ENCODE measurements at places on chromosomes 2 and 18.

- H3K36me3 ChIP-seq: no peaks in the 10 kb centered on the region
- no peak overlapping the region for H3K27ac ChIP-seq
- H3K4me1 ChIP-seq: no peaks in the 10 kb centered on the region
- no peak overlapping the region for H3K4me3 ChIP-seq
- DNase-seq: no peak
Measured at GRCh38 chr18:61528961-61529360, 195.7 kb downstream of the CDH20 start.

- no peak for DNase-seq
- no peak overlapping the region for H3K27ac ChIP-seq
- no peaks in the 10 kb centered on the region for H3K36me3 ChIP-seq
Measured at GRCh38 chr2:94999431-94999883, 26.1 kb upstream of the MAL start.

- peak overlapping the region; percentile 93 for H3K27ac ChIP-seq
- no peaks in the 10 kb centered on the region for H3K27me3 ChIP-seq
- peaks cover 52% of the 10 kb centered on the region for H3K4me1 ChIP-seq
- H3K36me3 ChIP-seq: peaks cover 2% of the 10 kb centered on the region
- no peak for DNase-seq
Measured at GRCh38 chr2:64643838-64644457, 9.8 kb downstream of the SERTAD2 start.

DNA sequence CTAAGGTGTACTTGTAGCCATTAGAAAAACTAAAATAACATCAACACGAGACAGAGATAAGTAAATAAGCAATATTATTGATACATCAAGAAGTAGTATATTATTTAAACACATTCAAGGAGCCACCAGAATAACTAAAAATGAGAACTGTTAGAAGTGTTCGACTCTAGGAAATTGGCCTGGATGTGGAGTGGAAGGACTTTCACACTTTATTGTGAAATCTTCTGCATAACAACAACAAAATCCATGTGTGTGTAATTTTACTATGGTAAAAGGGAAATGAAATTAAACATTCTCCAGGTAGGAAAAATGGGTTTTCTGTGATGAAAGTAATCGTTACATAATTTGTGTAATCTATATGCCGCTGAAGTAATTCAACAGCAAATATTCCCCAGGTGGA lies 96.3 kb upstream of the RNF152 start:
- no peak for DNase-seq
- peaks cover 8% of the 10 kb centered on the region for H3K27me3 ChIP-seq
- H3K36me3 ChIP-seq: no peaks in the 10 kb centered on the region

- no peaks in the 10 kb centered on the region for H3K27me3 ChIP-seq
- no peaks in the 10 kb centered on the region for H3K36me3 ChIP-seq
- no peak overlapping the region for H3K27ac ChIP-seq
Measured at GRCh38 chr2:231364961-231365810, 30.3 kb upstream of the B3GNT7 start.

DNA sequence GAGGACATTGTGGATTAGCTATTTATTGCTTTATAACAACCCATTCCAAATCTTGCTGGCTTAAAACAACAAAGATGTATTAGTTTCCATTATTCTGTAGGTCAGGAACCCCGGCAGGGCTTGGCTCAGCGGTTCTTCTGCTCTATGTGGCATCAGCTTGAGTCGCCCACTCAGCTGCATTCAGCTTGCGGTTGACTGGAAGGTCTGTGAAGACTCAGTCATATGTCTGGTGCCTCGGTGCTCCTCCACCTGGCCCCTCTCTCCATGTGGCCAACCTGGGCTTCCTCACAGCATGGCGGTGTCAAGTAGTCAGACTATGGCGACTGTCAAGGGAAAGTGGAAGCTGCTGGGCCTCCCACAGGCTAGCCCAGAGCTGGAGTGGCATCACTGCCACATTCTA lies 48.6 kb downstream of the EMILIN2 start:
- no peaks in the 10 kb centered on the region for H3K4me1 ChIP-seq
- peaks cover 16% of the 10 kb centered on the region for H3K36me3 ChIP-seq
- no peak overlapping the region for H3K27ac ChIP-seq
- H3K27me3 ChIP-seq: no peaks in the 10 kb centered on the region

- no peak for DNase-seq
- no peaks in the 10 kb centered on the region for H3K27me3 ChIP-seq
- no peak overlapping the region for H3K4me3 ChIP-seq
- H3K4me1 ChIP-seq: no peaks in the 10 kb centered on the region
Measured at GRCh38 chr2:43269706-43270105, 43.3 kb upstream of the ZFP36L2 start.

DNA sequence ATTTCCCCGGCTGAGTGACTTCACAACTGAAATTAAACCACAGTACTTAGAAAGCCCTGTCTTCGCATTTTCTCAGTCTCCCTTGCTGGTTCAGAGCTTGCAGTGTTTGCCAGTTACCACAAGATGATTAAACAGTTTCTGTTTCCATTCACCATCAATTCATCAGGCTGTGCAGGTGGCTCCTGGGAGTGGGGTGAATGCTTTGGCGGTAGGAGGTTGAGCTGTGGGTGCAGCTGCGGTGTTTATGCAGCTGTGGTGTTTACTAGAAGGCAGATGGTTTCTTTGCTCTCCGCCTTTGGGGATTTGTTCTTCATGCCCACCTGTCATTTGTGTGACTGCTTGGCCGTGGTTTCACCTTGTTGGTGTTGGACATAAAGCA lies 16.1 kb downstream of the ACOXL start:
- H3K27ac ChIP-seq: no peak overlapping the region
- peaks cover 29% of the 10 kb centered on the region for H3K27me3 ChIP-seq
- no peaks in the 10 kb centered on the region for H3K36me3 ChIP-seq
- H3K4me3 ChIP-seq: no peak overlapping the region

GRCh38 chr18:9779630-9780029 lies 71.5 kb downstream of the RAB31 start:
- DNase-seq: no peak
- peaks cover 17% of the 10 kb centered on the region for H3K36me3 ChIP-seq
- H3K27ac ChIP-seq: no peak overlapping the region
- H3K4me3 ChIP-seq: no peak overlapping the region

- H3K4me3 ChIP-seq: no peak overlapping the region
- H3K27ac ChIP-seq: no peak overlapping the region
- no peaks in the 10 kb centered on the region for H3K4me1 ChIP-seq
- H3K36me3 ChIP-seq: no peaks in the 10 kb centered on the region
- DNase-seq: no peak
Measured at GRCh38 chr2:137969418-137969765, 5.1 kb downstream of the HNMT start.

GRCh38 chr18:54532222-54532621 lies 58.8 kb upstream of the DYNAP start:
- H3K4me1 ChIP-seq: no peaks in the 10 kb centered on the region
- H3K27me3 ChIP-seq: peaks cover 4% of the 10 kb centered on the region
- H3K27ac ChIP-seq: no peak overlapping the region
- no peaks in the 10 kb centered on the region for H3K36me3 ChIP-seq
- H3K4me3 ChIP-seq: no peak overlapping the region

DNA sequence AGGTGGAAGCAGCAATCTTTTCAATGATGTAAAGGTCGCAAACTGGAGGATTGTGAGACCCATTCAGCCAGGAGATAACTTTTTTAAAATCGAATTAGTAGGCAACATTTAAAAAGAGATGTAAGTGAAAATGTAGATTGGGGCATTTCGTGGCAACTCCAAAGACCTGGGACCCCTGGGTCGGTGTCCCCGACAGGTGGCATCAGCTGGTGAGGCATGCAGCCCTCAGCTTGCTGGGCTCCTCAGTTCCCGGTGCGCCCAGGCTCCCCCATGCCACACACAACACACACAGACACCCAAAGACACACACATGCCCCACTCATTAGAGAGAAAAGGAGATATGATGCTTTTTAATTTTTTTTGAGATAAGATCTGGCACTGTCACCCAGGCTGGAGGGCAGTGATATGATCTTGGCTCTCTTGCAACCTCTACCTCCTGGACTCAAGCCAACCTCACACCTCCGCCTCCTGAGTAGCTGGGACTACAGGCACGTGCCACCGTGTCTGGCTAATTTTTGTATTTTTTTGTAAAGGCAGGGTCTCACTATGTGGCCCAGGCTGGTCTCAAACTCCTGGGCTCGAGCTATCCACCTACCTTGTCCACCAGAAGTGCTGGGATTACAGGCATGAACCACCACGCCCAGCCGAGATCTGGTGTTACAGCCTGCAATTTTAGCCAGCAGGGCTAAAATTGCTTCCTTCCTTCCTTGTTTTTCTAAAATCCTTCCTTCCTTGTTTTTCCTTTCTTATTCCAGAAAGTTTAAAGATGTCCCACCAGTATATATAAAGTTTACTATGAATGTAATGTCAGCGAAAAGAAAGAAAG lies 122.6 kb upstream of the EPAS1 start:
- H3K36me3 ChIP-seq: peaks cover 11% of the 10 kb centered on the region
- no peak overlapping the region for H3K27ac ChIP-seq
- H3K4me1 ChIP-seq: peaks cover 5% of the 10 kb centered on the region

GRCh38 chr2:59288771-59289170 lies 1047.6 kb upstream of the FANCL start:
- no peak overlapping the region for H3K4me3 ChIP-seq
- no peaks in the 10 kb centered on the region for H3K36me3 ChIP-seq
- peaks cover 5% of the 10 kb centered on the region for H3K4me1 ChIP-seq
- H3K27ac ChIP-seq: no peak overlapping the region

DNA sequence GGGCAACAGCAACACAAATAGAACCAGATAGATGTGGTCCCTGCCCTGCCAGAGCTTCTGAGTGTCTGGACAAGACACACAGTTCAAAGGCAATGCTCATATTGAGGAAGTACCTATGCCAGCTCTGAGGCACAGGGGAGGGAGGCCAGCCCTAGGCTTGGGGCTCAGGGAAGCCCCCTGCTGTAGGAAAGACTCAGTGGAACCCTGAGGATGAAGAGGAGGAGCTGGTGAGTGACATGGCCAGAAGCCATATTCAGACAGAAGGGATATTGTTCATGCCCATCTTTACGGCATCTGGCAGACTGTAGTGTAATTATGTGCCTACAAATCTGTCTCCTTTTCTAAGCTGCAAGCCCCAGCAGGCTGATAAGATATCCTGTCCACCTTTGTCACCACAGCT lies 8.8 kb downstream of the SIGLEC15 start:
- no peak overlapping the region for H3K4me3 ChIP-seq
- H3K36me3 ChIP-seq: no peaks in the 10 kb centered on the region
- H3K27ac ChIP-seq: no peak overlapping the region
- peaks cover 7% of the 10 kb centered on the region for H3K4me1 ChIP-seq
- H3K27me3 ChIP-seq: peaks cover 30% of the 10 kb centered on the region

DNA sequence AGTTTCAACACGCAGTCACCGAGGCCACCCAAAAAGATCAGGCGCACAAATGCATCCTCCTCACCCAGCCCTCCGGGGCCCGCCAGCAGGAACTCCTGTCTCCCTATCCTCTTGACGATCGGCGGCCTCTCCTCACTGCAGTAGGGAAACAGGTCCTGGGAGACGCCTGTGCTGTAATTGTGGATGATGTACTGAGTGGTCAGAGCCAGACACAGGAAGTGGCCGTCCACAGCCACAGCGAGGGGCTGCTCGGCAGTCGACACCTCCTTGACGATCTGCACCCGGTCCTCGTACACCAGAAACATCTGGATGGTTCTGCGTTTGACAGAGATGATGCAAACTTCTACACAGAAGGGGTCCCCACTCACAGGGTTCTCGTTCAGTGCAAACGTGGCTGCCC lies 22.0 kb downstream of the TGFBRAP1 start:
- H3K27ac ChIP-seq: no peak overlapping the region
- no peak overlapping the region for H3K4me3 ChIP-seq

DNA sequence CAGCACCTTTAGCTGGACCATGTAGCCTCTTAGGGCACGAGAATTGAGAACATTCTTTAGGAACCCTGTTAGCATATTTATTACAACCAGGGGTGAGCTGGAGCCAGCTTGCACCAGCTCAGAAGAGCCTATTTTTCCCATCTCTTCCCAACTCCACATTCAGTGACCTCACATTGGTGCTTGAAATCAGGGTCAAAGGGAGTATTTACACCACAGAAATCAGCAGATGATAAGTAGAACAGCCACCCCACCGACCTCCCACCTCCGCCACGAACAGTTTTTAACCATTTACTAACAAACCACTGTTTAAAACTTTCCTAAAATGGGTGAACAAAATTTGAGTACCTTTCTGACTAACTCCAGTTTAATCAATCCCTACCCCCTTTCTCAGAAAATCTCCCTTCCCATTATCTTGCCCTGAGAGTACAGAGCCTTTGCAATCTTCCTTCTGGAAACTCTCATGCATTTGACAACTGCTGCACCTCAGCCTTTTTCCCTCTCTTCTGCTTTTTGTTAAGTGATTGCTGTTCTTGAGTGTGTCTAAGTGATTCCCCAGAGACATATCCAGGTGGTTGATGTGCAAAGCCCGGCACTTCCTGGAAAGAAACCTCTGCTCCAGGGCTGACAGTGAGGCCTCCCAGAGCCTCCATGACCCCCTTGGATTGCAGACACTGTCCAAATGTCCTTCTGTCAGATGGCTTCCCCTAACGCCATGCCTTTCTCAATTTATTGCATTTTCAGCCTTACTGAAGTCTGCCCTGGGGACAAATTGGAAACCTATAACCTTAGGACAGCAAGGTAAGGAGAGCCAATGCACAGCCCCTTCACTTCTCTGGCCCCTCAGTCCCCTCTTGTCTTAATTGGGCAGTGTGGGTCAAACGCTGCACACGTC lies 389.5 kb upstream of the TNP1 start:
- DNase-seq: no peak
- H3K36me3 ChIP-seq: no peaks in the 10 kb centered on the region
- H3K4me3 ChIP-seq: no peak overlapping the region
- peaks cover 16% of the 10 kb centered on the region for H3K27me3 ChIP-seq
- no peaks in the 10 kb centered on the region for H3K4me1 ChIP-seq

GRCh38 chr18:12086249-12086648 lies 7.4 kb upstream of the ANKRD62 start:
- H3K27me3 ChIP-seq: peaks cover 12% of the 10 kb centered on the region
- no peaks in the 10 kb centered on the region for H3K36me3 ChIP-seq
- no peak for DNase-seq
- no peak overlapping the region for H3K4me3 ChIP-seq
- H3K4me1 ChIP-seq: no peaks in the 10 kb centered on the region
- no peak overlapping the region for H3K27ac ChIP-seq

DNA sequence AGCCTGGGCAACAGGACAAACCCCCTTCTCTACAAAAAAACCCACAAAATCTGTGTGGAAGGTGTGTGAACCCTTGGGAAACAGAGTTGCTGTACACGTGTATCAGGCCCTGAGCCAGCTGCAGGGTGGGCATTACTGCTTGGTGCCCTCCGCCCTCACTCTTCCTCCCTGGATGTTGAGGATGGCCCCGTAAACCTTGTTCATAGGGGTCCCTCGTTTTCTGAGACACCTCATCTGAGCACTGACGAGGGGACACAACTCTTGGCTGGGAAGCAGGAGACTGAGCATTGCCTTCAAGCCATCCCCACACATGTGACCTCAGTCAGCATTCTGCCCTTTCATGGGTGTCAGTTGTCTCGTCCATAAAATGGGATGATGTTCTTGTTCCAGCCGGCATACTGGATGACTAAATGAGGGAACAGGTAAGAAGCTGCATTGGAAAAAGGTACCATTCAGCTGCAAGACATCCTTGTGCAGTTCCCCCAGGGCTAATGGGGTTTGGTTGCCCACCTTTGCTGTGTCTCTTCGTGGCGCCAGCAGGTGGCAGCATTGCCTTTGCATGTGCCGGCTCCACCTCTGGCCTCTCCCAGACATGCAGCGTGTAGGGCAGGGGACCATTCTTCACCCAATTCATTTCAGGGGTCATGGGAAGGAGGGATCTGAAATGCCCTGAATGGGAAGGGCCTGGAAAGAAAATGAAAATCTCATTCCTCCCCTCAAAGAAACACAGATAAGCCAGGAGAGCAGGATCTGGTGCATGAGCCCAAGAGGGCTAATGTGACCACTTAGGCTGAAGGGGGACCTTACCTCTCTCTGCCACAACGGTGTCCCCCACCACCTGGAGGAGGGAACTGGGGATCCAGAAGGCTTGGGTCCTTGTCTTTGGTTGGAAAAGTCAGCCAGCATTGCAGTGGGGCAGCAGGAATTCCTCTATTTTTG lies 36.4 kb upstream of the HAAO start:
- H3K36me3 ChIP-seq: peaks cover 4% of the 10 kb centered on the region
- H3K27ac ChIP-seq: no peak overlapping the region
- H3K27me3 ChIP-seq: peaks cover 3% of the 10 kb centered on the region
- DNase-seq: peak; percentile 63
- peaks cover 10% of the 10 kb centered on the region for H3K4me1 ChIP-seq

Data from memory B cell (primary cell).